ENCODE measurements at places on chromosomes 1 and 21. TPM values are rescaled to one million over a fixed set of nuclear protein-coding genes. Genes with fewer than 3 reads are reported as not detected.

DNA sequence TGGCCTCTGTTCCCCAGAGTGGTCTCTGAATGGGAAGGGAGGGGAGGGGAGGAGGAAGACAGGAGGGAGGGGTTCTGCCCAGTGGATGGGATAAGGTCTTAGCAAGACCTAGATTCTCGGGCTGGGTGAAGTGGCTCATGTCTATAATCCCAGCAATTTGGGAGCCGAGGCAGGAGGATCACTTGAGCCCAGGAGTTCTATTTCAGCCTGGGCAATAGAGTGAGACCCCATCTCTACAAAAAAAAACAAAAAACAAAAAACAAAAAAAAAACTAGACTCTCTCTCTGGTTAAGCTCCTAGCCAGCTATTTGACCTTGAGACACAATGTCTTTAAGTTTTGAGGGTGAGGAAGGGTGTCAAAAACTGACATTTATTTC is 11.4 kb downstream of the UQCRHL start:
- no peak for DNase-seq

- DNase-seq: no peak
Observed at GRCh38 chr1:44808063-44808937, at the start of gene BTBD19. TSS of gene BTBD19 (plus strand) at chr1:44808523. CDS start at chr1:44808821, 298 bp downstream.

- no peak for DNase-seq
Observed at GRCh38 chr1:3864884-3865283, 7.6 kb downstream of the DFFB start.

OLFM3 gene
- total RNA-seq: not detected

SV2A gene
- total RNA-seq: 3.4 TPM

Measured in foreskin keratinocyte (primary cell).